ENCODE measurements at places on chromosomes 7 and 10. TPM values are rescaled to one million over a fixed set of nuclear protein-coding genes. Genes with fewer than 3 reads are reported as not detected.

- DNase-seq = no peak
Observed at GRCh38 chr7:1899196-1899595, 229.1 kb downstream of the ELFN1 start.

DNA sequence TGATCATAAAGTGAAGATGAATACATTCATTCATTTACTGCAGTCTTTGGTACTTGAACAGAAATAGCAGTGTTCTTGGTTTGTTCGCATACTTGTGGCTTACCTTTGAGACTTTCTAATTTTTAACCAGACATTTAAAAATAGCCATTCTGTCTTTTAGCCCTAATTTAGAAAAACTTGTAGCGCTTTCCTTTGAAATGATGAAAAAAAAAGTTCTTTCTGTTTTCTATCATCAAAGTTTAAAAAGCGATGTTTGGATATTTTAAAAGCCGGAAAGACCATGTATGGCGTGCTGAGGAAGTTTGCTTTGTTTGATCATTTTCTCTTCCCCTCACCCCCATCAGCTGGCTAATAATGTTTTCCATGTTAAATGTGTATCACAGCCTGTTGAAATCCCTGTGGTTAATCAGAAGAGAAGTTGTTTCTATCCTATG, 116.3 kb downstream of the CUX1 start:
- no peak for DNase-seq

The RADIL gene
- polyA plus RNA-seq = 1.2 TPM

The GPER1 gene
- 2.1 TPM for polyA plus RNA-seq

The OAT gene
- polyA plus RNA-seq = 112 TPM

The CDH23 gene
- polyA plus RNA-seq = 0.02 TPM
